Thyroid gland (tissue), 4 donors: ENCODE measurements at places on chromosomes 4 and X.

DNA sequence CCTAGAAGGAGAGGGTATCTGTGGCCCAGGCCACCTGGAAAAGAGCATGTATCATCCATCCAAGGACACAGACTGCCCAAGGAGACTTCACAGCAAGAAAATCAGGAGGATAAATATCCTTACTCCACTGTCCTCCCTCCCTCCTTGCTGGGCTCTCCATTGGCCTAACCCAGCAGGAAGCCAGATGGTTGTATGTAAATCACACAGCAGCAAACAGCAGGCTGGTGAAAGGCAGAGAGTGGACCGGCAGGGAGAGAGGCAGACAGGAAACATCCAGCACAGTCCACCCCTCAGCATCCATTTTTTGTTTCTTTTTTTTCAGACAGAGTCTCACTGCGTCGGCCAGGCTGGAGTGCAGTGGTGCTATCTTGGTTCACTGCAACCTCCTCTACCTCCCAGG is 17.5 kb downstream of the TXK start:
- no peak for DNase-seq

DNA sequence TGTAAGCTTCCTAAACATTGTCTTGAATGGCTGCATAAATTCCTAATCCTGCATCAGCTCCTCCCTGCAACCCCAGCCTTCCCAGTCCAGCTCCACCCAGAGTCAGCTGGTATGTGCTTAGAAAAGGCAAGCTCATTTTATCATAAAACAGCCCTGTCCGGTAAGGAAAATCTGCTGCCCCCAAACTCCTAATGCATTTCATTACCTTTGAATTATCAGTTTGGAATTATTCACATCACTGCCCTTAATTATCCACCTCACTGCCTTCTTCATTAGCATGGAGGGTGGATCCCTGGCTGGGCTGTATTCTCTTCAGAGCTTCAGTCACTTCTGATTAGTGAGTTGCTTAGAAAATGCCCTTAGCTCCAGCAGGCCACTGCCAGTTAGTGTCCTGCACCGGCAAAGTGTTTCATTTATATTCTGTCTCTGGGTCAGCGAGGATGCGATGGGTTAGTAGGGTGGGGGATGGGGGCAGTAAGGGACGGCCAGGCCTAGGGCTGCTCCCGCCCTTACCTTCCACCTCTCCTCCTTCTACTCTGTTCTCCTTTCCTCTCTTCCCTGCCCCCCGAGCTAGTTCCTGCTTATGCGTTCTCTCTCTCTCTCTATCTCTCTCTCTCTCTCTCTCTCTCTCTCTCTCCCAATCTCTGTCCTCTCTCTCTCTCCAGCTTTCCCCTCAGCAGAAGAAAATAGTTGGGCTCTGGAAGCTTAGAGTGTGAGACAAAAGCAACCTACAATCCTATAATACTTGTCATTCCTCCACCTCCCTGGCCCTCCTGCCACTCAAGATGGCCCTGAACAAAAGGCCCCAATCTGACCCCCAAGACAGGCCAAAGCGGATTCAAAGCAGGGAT is 174.8 kb upstream of the KLF3 start:
- peak; percentile 10 for DNase-seq

GRCh38 chr4:100421361-100421978 is 96.4 kb downstream of the EMCN start:
- DNase-seq, result no peak

- DNase-seq, result no peak
Observed at GRCh38 chr4:53748328-53748772, 157.1 kb upstream of the LNX1 start.

DNA sequence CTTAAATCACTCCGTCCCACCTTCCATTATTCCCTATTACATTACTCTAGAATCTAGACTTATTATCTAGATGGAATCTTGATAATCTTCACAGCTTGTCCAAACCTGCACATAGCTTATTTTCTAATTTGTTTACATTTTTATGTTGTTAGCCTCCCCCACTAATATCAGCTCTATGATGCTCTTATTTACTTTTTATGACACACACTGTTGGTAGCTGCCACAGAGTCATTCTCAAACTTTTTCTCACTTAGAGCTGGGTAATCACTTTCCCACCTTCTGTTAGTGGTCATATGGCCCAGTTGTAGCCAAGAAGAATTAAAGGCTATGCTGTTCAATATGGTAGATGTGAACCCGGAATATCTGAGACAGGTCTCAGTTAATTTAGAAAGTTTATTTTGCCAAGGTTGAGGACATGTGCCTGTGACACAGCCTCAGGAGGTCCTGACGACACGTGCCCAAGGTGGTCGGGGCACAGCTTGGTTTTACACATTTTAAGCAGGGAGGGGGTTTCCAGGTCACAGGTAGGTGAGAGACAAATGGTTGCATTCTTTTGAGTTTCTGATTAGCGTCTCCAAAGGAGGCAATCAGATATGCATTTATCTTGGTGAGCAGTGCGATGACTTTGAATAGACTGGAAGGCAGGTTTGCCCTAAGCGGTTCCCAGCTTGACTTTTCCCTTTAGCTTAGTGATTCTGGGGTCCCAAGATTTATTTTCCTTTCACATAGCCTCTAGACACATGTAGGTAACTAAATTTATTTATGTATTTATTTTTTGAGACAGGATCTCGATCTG is 7.0 kb upstream of the ADGRA3 start:
- DNase-seq, result no peak

- DNase-seq, result no peak
Observed at GRCh38 chr4:56197387-56197786, 189.9 kb downstream of the AASDH start.

DNA sequence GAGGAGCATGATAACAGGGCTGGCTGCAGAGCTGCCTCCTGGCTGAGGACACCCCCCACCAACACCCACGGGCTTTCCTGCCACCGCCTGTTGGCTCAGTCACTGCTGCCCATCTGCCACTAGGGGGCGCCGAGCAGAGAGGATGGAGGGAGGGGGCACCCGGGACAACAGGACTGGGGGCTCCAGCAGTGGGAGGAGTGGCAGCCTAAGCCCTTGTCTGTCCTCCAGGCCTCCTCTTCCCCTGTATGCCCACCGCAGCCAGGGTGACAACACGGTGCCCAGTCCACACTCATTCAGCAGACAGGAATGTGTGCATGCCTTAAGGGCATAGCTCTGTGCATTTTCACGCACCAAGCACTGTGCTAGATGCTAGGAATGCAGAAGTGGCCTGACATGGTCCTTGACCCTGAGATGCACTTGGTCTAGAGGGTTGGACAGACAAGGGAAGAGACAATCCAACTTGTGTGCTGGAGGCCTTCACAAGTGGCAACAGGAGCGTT is 149.9 kb downstream of the AMMECR1 start:
- peak; percentile 78 for DNase-seq

DNA sequence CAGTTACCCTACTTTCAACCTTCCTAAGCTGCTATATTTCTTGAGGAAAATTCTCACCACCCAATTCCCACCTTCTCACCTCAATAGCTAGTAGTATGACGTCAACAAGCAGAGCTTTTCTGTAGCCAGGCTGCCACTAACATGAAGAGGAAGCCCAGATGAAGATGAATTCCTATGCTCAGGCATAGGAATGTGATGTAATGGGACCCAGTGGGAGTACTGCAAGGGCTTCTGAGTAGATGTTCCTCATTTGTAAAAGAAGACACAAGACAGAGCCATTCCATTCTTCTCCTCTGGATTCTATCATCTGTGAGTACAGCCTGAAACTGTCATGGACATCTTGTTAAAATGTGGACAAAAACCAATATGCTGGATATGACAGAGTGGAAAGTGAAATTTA is 81.6 kb upstream of the KLF3 start:
- no peak for DNase-seq

DNA sequence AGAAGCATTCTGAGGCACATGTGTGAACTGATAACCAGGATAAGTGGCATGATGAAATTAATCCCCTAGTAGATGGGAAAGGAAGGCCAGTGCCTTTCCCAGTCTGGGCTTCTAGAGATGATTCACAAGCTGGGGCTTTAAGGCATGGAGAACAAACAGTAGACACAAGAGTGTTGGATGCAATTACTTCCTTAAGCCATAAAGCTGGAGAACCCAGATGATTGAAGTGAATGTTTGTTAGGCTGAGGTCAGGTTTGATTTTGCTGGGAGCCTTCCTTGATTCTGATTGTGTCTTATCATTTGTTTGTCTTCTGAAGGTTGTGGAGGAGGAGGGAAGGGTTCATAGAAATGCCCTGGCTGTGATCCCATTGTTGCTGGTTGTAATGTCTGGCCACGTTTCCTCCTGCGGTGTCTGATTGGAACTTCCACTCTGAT is 125.2 kb downstream of the NHS start:
- DNase-seq, result no peak

DNA sequence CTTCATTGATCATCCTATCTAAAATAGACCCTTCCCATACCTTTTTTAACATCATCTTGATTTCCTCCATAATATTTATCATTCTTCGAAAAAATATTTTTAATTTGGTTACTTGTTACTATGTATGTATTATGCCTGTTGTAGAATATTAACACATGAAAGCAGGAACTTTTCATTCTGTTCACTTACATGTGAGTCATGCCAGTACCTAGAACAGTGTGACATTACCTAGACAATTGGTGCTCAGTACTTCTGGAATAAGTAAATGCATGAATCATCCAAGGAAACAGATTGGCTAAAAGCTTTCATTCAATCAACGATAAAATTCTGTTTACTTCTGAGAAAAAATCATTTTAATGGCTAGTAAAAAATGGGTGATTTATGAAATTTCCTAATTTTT is 76.4 kb downstream of the CXXC4 start:
- no peak for DNase-seq

GRCh38 chrX:108456971-108457477 is 17.4 kb downstream of the COL4A5 start:
- DNase-seq, result no peak

DNA sequence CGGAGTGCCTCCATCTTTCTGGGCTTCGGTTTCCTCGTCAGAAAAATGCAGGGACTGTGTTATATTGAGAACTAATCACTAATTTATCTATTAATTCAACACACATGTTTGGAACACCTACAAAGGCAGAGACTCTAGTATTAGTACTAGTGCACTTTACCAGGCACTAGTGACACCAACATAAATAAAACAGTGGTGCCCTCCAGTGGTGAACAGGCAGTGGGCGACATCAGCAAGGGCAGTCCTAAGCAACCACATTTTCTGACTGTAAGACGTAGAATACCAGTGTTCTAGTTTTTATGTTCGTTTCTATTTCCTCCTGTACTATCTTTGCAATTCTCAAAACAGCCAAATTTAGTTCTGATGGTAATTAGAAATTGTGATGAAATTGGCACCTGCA is 69.1 kb upstream of the UCP1 start:
- DNase-seq, result no peak

GRCh38 chrX:70026112-70026850 is 23.5 kb downstream of the AWAT2 start:
- DNase-seq, result no peak

- no peak for DNase-seq
Observed at GRCh38 chr4:7460566-7460965, 25.8 kb upstream of the PSAPL1 start.

DNA sequence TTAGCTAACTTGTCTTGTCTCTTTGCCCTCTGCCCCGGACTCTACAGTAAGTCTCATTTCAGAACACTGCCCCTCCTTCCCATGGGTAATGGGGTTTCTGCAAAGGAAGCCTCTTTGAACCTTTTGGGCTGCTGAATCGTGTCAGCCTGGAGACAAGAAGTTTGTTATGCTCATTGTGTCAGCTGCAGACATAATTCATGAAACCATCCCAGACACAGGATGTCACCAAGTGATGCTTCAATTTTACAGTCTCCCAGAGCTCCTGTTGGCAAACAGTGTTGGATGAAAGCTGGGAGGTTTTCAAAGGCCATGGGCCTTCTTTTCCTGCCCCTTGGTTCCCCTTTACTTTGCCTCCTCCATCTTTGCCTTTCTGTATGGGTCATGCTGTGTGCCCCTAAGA is 223.1 kb upstream of the TAPT1 start:
- no peak for DNase-seq

GRCh38 chr4:138710297-138710696 is 305.3 kb upstream of the NOCT start:
- no peak for DNase-seq

GRCh38 chr4:139153411-139154133 is 23.4 kb downstream of the ELF2 start:
- no peak for DNase-seq

DNA sequence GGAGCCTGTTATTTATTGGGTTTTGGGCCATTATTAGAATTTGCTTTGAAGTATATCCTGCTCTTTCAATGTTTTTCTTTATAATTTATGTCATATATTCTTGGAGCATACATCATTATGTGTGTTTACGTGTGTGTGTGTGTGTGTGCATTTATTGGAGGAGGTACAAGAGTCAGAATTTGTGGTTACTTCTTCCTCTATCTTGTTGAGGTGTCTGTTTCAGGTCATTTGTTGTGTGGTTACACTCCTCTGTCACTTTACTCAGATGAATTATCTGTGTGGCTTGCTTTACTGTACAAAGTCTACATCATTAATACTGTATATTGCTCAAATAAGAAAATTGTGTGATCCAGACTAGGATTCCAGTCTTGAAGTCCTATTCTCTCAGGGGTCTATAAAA is 1957.4 kb upstream of the TENM3 start:
- DNase-seq, result no peak

GRCh38 chrX:83521905-83522304 is 13.8 kb downstream of the POU3F4 start:
- no peak for DNase-seq

GRCh38 chr4:112954286-112954685 is 95.2 kb upstream of the ANK2 start:
- no peak for DNase-seq

DNA sequence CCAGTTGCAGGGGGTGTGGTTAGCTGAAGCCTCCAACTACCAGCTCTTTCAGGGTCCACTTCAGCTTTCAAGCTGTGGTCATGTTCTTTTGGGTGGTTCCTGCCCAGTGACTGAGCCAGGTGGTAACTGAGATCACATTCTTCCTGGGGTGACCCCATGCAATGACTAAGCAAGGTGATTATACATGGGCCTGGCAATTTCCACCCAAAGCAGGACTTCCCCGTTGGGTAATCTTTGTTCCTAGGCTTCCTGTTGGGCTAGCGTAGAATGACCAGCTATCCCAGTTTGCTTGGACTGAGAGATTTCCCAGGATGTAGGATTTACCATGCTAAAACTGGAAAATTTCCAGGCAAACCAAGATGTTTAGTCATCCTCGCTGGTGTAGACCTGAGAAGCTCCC is 18.4 kb upstream of the MAGEB17 start:
- no peak for DNase-seq

DNA sequence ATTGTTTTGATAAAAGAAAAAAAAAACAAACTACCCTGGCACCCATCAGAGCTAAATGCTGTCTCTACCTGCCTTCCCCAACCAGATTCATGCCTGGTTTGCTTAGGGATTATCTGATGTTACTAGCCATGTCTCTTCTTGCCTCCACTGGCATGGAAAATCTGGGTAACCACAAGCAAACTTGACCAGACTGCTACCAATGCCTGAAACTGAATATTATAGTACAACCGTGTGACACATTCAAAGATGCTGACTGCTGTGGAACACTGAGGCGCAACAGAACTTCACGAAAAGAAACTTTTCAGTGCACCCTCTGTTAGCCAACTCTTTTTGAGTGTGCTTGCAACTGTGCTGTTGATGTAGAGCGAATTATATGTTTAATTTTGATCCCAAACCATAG is 228.1 kb downstream of the CBR4 start:
- no peak for DNase-seq
